RKO (cell line): ENCODE measurements at places on chromosomes 12 and 14.
A peak's percentile ranks its signal among the peaks of the same experiment; 100 is the strongest.

DNA sequence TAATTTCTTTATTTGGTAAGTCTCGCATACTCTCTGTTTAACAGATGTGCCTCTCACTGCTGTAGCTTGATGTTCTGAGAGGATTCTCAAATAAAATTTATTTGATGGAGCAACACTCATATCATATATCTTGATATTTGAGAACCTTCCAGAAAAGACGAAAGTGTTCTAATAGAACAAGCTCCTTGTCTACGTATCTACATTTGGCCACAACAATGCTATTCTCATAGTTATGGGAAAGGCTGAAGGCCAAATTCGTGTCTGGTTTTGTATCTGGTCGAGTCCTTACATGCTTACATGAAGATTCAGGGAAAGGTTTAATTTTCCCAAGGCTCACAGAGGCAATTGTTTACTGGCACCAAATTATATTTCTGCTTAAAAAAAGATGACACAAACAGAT is 186.7 kb upstream of the SLC38A2 start:
- no peak for DNase-seq

DNA sequence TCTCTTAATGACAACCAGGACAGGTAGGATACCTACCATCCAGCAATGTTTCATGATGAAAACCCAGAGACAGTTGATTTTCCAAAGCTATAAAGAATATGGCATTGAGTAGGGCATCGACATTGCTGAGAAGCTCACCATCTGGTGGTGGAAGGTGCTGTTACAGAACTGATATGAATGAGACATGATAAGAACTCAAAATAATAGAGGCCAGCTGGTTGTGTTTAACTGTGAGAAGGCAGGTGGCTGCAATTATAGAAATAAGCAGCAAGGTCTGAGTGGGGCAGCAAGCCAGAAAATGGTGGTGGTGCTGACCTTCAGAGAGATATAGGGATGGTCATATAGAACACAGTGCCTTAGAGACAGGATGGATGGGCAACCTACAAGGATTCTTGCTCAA is 449.7 kb downstream of the BTG1 start:
- DNase-seq, result no peak

GRCh38 chr12:6041891-6042290 is 82.6 kb downstream of the VWF start:
- DNase-seq, result no peak

DNA sequence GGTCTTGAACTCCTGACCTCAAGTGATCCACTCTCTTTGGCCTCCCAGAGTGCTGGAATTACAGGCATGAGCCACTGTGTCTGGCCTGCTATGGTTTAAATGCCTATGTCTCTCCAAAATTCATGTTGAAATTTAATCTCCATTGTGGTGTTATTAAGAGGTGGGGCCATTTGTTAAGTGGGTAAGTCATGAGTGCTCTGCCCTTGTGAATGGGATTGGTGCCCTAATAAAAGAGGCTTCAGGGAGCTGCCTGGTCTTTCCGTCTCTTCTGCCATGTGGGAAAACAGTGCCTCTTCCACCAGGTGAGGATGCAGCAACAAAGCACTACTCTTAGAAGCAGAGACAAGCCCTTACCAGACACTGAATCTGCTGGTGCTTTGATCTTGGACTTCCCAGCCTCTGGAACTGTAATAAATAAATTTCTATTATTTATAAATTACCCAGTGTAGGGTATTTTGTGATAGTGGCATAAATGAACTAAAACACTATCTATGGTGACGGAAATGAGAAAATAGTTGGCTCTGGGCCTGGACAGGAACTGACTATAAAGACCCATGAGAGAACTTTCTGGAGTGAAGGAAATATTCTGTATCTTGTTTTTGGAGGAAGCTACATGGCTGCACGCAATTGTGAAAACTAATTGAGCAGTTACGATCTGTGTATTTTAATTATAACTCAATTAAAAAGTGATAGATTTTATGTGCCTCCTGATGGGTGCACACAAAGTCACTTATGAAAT is 12.1 kb upstream of the ATP23 start:
- no peak for DNase-seq

DNA sequence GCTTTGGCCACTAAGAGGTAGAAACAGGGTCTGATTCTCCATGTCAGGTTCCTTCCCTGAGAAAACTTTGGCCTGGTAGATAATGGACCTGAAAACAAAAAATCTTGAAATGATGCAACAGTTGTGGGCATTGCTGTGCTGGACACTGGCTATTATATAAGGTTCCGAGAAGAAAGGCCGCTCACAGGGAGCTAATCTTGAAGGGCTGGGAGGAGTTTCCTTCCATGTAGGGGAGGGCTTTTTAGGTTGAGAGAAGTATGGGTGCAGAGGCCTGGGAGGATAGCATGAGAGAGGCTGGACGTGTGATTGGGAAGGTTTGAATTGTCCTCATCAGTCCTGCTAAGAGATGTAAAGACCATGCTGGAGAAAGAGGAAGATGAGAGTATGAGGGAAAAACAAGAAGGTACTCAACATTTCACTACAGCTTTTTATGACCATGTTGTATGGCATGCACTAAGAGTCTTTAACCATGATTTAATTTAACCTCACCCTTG is 11.6 kb downstream of the LRRK2 start:
- no peak for DNase-seq

DNA sequence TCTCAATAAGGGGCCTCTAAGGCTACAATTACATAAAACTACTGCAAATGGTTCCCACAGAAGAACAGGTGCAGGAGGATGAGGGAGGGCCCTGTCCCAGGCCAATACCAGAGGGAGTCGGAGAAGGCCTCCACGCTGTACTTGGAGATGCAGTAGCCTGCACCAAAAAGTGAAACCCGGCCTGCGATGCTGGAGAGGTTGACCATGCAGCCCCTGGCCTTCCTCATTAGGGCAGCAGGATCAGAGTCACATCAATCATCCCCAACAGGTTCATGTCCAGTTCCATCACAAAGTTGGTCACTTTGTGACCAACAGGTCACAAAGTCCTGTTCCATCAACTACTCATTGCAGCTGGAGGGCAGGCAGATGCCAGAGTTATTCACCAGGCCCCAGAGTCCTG is 23.0 kb downstream of the ZBTB39 start:
- no peak for DNase-seq

- no peak for DNase-seq
Measured at GRCh38 chr12:87768501-87769287, 260.5 kb downstream of the C12orf50 start.

DNA sequence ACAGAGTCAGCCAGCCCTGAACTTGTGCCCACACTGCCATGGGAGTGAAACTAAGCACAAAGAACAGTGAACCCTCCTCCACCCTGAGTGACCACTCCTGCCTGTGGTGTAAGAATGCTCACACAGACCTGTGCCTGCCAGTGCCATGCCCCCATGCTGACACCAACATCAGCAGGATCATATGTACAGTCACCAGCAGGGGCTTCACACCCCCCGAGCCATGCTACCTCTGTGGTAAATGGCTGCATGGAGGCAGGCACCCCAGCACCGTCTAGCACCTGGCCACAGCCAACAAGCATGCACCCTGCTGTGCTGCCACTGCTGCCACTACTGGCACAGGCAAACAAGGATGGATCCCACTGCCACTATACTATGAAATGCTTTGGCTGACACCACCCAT is 344.4 kb upstream of the CCDC196 start:
- no peak for DNase-seq

- DNase-seq, result peak; percentile 12
Measured at GRCh38 chr12:51951843-51952722, 584 bp downstream of the ACVR1B start.

DNA sequence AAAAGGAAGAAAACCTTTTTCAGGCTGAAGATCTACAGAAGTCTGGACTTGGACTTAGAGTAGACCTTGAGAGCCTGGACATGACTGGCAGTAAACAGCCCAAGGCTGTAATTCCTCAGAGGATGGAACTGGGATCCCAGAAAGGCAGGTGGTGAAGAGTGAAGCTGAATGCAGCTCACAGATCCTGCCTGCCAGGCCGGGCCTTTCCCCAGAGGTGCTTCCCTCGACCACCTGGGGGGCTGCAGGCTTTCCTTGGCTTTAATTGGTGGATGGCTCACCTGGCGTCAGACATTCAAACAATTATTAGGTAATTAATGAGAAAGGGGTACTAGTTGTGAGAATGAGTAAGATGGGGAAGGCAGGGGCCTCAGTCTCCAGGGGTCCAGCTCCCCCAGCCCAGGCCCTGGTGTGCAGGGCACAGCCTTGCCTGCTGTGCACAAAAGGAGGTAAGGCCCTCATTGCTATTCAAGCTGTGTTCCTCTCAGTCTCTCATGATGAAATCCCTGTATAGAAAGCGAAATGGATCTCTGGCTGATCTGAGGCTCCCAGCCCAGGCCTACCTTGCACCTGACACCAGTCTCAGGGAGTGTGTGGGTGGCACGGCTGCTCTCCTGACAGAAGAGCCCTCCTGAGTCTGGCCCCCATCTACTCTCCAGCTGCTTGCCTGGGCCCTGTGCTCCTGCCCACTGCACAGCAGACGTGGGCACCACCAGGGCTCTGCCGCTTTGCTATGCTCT is 63.0 kb upstream of the TCL1A start:
- DNase-seq, result no peak

DNA sequence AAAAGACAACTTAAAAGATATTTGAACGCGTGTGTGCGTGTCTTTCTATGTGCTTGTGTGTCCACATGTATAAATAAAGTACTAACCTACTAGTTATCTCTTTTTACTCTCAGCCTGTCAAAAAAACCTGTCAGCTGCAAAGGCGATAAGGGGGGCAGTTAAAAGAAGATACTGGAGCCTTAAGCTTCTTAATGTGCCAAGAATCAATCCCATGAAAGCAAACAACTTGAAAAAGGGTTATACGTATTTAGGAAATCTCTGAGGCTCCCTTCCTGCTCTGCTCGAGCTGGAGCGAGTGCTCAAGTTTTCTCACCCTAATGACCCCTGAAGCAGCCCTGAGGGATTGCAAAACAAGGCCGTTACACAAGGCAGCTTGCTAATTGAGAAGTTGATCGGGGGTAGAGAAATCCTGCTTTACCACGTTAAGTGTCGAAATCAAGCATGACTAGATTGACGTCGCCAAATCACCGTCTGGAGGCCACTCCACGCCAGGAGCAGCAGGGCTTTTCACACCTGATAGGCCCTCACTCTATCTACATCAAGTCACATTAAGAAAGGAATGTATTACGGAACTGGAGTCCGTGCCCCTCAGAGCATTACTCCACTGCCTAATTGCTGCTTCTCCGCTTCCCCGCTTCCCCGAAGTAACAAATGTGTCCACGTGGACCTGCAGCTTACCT is 32.4 kb downstream of the LMO3 start:
- no peak for DNase-seq
